ENCODE measurements at places on chromosomes 1 and 21.

- no peak for DNase-seq
Measured at GRCh38 chr1:19710825-19711611, 46.3 kb downstream of the HTR6 start.

DNA sequence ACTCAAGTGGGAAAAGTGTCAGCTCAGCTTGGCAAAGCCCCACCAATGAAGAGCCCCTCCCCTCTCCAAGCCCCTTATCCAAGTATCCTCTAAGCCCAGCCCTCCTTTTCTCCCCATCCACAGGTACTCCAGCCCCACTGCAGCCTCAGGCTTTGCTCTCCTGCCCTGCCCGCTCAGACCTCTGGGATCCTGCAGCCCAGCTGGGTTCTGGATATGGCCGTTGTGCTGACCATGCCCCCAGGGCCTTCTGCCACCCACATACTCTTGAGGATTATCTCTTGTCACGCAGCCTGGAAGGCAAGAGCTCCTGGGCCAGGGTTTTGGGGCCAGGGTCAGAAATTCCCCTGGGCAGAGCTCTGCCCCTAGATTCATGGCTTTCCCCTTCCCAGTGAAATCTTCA is 4.7 kb downstream of the SHISA4 start:
- no peak for DNase-seq

GRCh38 chr1:198848649-198849048 is 209.8 kb downstream of the PTPRC start:
- no peak for DNase-seq

- DNase-seq, result no peak
Measured at GRCh38 chr1:200275415-200275814, 134.4 kb downstream of the ZNF281 start.

DNA sequence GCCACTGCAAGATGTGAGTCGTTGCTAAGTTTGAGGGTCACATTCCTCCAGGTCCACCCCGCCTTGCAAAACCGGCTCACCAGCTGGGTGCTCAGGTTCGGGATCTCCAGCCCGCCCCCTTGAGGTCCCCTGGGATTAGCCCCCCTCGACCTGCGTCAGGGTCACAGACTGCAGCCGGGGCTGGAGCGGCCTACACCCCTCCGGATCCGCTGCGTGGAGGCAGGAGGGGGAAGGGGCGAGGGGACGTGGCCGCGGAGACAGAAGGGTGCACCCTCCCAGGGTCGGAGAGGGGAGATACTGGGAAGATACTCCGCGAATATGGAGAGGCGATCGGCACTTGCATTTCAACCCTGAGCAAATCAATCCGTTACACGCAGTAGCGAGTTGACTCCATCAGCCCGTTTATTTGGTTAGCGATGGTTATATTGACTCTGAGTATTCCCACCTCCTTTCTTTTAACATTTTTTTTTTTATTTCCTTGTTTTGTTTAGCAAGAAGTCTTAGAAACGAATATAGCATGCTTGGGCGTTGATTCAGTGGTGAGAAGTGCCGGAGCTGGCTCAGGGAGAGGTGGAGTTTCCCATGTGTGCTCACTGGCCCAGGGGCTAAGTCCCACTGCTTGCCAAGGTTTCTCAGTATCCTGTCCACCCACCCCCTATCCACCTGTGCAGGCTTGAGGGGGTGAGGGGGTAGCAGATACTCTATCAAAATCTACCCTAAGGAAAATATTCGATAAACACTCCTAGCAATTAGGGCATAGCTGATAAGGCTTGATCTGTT is 997 bp downstream of the IFNAR2 start:
- DNase-seq, result no peak

- no peak for DNase-seq
Measured at GRCh38 chr1:44405798-44406736, 1.0 kb downstream of the RNF220 start.

GRCh38 chr1:6141592-6141991 is 38.5 kb downstream of the CHD5 start:
- DNase-seq, result no peak

DNA sequence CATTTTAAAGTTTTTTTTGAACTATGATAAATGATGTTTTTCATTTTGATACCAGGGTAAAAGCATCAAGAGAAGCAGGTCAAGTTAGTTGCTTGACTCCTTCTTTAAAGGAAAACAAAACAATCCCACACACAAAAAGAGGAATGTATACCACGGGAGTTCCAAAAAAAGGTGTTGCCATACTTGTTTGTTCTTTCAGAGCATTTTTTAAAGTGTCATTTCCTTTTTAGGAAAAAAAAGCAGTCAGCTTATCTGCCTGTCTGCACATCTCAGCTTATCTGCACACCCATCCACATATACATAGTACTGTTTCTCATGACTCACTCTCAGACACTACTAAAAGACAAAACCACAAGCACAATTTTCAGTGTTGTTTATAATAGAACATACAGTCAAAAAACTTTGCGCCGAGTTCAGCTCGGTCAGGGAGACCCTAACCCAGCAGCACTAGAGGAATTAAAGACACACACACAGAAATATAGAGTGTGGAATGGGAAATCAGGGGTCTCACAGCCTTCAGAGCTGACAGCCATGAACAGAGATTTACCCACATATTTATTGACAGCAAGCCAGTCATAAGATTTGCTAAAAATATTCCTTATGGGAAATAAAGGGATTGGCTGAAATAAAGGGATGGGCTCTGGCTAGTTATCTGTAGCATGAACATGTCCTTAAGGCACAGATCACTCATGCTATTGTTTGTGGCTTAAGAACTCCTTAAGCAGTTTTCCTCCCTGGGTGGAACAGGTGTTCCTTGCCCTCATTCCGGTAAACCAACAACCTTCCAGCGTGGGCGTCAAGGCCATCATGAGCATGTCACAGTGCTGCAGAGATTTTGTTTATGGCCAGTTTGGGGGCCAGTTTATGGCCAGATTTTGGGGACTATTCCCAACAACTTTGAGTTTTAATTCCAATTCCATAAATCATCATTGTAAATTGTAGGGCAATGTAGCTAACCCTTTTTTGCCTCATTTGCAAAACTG is 11.4 kb upstream of the MNDA start:
- DNase-seq, result no peak

GRCh38 chr21:42067531-42068255 is 3.4 kb upstream of the UMODL1 start:
- no peak for DNase-seq

DNA sequence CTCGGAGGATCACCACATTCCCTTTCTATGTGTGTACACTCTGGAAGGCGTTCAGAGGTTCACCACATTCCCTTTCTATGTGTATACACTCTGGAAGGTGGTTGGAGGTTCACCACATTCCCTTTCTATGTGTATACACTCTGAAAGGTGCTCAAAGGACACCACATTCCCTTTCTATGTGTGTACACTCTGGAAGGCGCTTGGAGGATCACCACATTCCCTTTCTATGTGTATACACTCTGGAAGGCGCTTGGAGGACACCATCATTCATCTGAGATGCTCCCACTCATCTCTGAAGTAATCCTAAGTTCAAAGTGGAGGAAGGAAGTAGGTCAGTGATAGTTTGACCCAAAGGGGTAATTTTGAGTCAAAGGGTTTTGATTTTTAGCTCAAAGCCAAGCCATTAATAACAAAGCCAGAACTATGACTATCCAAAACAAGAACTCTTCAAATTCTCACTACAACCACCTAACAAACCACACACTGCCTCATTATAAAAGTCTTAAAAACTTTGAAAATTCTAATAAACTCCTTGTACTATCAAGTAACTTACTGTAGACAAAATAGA is 32.9 kb downstream of the NRIP1 start:
- no peak for DNase-seq
